ENCODE measurements at places on chromosomes 5 and 9.

GRCh38 chr5:64923151-64923685 lies 154.5 kb downstream of the CWC27 start:
- DNase-seq, result no peak

GRCh38 chr9:120158221-120158620 lies 421.7 kb downstream of the CDK5RAP2 start:
- no peak for DNase-seq

DNA sequence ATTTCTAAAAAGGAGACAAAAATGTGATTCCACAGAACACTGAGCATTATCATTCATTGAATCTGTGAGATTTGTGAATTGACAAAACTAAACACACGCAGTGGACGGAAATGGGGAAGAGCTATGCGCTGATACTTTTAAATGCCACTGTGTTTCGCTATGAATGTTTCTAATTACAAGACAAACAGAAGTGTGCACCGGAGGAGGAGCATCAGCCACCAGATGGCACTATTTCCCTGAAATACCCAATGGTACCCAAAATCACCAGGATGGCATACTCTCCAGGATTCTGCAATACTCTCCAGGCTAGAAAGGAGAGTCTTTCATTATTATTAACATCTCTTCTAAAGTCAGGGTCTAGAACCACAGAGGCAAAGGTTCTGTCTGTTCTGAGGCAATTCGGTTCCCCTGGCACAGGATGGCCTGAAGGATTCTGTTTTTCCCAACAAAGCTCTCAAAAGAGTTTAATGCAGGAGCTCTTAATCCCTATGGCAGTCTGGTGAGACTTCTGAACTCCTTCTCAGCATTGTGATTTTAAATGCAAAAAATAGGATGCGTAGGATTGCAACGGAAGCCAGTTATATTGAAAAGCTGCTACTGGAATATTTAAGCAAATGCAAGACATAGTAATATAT lies 13.8 kb upstream of the PUM3 start:
- no peak for DNase-seq

DNA sequence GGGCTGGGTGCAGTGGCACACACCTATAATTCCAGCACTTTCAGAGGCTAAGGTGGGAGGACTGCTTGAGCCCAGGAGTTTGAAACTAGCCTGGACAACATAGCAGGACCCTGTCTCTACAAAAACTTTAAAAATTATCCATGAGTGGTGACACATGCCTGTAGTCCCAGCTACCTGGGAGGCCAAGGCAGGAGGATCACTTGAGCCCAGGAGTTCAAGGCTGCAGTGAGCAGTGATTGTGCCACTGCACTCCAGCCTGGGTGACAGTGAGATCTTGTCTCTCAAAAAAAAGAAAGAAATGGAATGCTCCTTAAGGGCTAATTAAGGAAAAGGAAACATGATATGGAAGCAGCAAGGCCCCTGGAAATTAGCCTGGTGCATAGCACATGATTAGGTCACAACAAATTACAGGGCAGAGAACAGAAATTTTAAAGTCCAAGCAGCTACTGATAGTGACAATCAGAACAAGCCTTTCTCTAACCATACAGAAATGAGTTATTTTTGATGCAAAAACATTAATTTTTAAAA lies 19.5 kb downstream of the ANKH start:
- DNase-seq, result no peak

GRCh38 chr9:136865768-136866103 lies 372 bp downstream of the EDF1 start:
- DNase-seq, result no peak

DNA sequence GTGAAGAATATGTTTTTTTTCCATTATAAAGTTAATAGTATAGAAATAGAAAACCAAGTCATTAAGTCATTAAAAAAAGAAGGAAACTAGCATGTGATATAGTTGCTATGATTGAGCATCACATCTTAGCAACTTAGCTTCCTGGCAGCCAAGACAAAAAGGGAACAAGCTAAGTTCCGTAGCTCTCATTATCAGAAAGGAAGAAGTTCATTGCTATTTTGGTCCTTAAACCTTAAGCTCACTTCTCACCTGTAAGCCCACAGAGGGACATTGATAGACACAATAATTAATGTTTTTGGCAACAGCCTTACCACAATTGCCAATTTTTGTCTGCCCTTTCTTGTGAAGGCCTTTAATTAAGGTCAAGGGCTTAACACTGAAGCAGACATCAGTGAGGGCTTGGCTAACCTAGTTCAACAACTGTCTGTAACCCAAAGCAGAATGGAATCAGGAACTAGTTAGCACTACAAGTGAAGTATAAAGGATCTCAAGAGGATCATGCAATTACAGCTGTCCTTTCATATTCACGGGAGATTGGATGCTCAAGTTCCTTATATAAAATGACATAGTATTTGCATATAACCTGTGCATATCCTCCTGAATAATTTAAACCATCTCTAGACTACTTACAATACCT lies 24.0 kb upstream of the KLF4 start:
- DNase-seq, result no peak

DNA sequence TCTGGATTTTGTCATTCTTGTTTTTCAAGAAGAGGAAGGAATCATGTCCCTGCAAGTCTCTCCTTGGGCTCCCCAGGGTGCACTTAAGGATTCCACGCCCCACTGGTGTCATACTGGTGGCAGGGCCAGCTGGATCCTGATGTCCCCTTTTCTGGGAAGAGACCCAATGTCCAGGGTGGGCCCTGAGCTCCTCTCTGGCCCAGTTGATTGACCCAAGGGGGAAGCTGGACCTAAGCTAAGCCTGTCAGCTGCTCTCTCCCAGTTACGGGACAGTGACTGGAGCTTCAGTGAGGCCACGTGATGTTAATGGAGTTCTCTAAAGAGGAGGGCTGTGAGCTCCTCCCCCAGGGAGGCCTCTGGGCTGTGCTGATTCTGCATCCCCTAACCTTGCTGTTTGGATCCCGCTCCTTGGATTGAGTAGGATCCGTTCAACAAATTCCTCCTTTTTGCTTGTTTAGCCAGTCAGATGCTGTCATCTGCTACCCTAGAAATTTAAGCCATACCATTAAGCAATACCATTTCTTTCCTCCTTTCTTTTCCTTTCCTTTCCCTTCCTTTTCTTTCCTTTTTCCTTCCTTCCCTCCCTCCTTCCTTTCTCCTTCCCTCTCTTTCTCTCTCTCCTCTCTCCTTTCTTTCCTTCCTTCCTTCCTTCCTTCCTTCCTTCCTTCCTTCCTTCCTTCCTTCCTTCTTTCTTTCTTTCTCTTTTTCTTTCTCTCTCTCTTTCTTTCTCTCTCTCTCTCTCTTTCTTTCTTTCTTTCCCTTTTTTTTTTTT lies 17.2 kb downstream of the NKX2-5 start:
- DNase-seq, result no peak

DNA sequence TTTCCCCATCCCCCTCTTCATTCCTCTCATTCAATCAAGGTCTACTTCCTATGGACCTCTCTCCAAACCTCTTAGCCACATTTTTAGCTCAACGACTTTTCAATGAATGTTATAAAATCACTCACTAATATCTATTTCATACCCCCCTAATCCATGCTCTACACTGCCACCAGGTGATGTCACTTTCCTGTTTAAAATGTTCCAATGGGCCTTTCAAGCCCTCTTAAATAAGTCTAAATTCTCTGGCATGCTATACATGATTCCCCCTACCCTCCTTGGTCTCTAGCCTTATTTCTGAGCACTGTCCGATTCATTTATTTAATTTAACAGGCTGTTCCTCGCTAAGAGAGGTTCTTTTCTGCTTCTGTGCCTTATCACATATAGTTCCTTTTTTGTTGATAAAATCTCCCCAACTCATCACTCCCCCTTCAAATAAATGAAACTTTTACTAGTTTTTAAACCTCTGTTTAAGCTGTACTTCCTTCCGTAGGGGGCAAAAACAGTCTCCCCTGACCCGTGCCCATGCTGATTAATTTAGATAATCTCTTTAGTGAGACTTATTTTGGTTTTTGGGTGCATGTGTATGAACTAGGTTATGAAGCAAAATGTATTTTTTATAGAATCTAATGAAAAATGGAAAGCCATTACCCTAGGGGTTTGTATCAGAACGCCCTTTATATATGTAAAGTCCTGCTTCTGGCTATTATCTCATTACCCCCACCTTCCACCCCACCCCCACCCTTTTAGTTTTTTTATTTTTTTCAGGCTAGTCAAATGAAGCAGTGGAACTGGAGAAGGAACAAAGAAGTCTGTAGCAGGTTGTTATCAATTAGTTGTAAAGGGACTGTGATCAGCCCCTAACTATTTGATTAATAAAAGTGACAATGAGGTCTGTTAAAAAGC lies 9.0 kb downstream of the ABHD17B start:
- no peak for DNase-seq

DNA sequence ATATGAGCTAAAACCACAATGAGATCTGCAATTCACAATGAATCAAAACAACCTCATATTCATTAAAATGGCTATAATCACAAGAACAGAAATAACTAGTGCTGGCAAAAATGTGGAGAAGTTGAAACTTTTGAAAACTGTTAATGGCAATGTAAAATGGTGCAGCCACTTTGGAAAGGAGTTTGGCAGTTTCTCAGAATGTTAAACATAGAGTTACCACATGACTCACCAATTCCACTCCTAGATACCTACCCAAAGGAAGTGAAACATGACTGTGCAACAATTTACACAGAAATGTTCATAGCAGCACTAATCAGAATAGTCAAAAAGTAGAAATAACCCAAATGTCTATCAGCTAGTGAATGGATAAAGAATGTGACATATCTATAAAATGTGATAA lies 862.2 kb downstream of the DTWD2 start:
- DNase-seq, result no peak

GRCh38 chr9:13447843-13448422 lies 168.4 kb upstream of the MPDZ start:
- no peak for DNase-seq

- DNase-seq, result no peak
Observed at GRCh38 chr5:169142264-169142970, 158.5 kb downstream of the SLIT3 start.

- DNase-seq, result no peak
Observed at GRCh38 chr9:129407905-129408452, 212.9 kb downstream of the C9orf50 start.

- DNase-seq, result no peak
Observed at GRCh38 chr5:154198611-154199230, 8.2 kb downstream of the GALNT10 start.

DNA sequence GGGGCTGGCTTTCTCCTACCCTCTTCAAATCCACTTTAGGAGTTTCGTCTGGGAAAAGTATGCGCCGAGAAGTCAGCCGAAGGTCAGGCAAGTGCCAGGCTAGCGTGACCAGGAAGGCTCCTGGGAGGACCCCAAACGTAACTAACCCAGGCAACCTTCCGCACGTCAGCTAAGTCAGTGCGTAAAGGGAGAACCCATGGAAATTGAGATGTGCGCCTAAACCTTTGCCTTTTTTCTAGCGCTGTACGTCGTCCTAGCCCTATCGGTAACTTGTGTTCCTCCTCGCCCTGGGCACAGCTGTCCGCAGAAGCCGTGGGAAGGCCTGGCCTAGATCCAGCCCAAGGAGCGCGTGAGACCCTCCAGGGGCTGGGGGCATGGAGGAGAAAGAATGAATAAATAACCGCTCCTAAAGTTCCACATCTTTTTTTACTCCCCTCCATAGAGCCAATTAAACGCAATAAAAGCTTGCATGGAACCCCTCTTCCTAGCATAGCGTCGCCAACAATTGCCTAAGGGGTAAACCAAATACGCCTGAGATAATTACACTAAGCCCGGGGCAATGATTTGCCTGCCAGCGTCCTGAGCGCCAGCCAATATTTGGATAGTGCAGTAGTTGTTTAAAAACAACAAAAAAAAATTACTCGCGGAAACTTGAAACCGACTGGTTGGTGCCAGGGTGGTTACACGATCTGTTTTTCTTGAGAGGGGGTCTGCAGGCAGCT lies 4.0 kb upstream of the FOXB2 start:
- DNase-seq, result no peak

- no peak for DNase-seq
Observed at GRCh38 chr9:128947277-128947526, 201 bp downstream of the DOLK start.

GRCh38 chr5:112316731-112317130 lies 102.3 kb downstream of the EPB41L4A start:
- DNase-seq, result no peak

- DNase-seq, result no peak
Observed at GRCh38 chr5:37811866-37812265, 28.0 kb downstream of the GDNF start.

- DNase-seq, result no peak
Observed at GRCh38 chr9:121650217-121651007, 1.0 kb upstream of the DAB2IP start.

DNA sequence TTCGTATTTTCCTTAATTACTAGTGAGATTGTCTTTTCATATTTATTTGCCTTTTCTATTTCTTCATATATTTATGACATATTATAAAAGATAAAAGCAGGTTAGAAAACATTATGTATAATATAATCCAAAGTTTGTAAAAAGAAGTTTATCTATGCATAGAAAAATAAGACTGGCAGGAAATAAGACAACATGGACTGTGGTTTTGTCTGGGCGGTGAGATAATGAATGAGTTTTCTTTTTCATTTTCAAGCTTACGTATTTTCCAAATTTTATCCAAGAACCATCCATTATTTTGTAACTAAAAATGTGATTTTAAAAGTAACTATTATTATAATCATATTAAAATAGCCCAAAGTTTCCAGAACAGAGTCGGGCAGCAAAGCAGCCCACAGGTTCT lies 109.8 kb upstream of the MVB12B start:
- DNase-seq, result no peak

DNA sequence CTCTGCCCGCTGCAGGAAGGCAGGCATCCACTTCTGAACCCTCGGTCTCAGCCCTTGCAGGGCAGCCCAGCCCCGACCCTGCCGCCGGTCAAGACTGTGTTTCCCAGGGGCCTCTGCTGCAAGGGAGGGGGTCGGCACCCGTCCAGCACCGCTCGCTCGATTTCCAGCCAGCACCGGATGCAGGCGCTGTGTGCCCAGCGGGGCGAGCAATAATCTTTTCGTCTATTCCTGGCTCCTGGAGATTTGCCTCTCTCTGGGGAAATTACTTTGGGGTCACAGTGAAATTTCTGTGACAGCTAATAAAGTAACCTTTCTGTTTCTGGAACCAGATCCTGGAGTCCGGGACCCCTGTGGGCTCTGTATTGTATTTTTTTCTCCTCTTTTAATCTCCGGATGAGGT lies 155.3 kb downstream of the COL23A1 start:
- DNase-seq, result no peak

- DNase-seq, result no peak
Observed at GRCh38 chr9:87070336-87070735, 123.0 kb upstream of the GAS1 start.

DNA sequence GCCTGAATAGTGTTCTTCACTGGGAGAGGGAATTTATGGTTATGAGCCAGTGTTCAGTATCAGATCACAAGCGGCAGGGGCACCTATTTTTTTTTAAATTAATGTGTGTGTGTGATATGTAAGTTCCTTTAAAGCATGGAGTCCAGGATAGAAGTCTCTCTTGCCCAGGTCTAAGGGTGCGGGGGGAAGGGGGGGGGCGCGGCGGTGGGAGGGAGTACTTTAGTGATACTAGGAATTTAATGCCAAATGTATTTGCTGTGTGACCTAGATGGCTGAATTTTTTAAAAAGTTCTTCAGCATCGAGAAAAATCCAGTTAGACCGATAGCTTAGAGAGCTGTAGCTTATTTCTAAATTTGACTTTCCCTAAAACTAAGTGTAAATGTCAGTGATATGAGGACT lies 1.5 kb upstream of the FCHO2 start:
- DNase-seq, result no peak
